ENCODE measurements at places on chromosomes 5 and 9.

- no peaks in the 10 kb centered on the region for H3K27me3 ChIP-seq
- no peaks in the 10 kb centered on the region for H3K36me3 ChIP-seq
- DNase-seq, result no peak
- H3K27ac ChIP-seq, result no peak overlapping the region
Observed at GRCh38 chr9:17531642-17532254, 47.1 kb upstream of the SH3GL2 start.

DNA sequence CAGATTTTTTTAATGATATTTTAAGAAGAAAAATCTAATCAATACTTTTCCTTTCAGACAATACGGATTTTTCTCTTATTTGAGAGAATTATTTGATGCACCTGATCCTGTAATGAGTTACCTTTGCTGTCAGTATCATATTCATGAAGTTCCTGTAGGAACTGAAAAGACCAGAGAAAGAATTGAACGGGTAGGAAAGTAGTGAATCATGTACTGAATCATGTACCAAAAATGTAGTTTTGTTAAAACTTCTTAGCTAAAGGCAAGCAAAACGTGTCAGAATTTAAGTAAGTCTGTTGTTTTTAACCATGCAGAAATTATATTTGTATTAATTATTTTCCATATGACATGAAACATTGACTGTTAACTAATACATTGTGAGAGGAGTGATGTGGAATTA, 56.6 kb downstream of the SMC5 start:
- no peak overlapping the region for H3K27ac ChIP-seq
- no peaks in the 10 kb centered on the region for H3K27me3 ChIP-seq

DNA sequence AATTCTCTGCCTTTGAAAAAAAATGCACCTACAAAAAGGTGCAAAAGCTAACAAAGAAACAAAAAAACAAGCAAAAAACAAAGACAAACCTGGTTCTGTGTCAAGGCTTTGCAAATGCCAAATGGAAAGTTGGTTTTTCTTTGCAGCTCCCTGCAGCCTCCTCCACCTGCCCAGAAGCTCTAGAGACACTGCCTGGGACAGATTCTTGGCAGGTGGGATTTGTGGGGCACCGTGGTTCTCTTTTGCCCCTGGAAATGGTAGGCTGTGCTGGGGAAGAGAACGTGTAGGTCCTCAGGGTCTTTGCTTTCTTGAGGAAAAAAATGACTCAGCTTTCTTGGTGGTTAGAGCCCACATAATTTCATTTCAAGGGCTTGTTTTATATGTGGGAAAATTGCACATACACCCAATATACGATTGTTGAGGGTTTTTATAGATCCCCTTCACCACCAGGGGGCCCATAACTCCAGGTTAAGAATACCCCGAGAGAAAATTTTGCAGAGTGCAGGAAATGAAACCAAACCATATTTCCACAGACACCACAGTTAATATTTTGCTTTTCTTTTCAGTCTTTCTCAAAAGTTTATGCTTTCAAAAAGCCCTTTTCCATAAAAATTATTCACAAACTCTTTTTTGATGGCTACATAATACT, 58.7 kb downstream of the NXNL2 start:
- no peaks in the 10 kb centered on the region for H3K4me1 ChIP-seq
- no peak overlapping the region for H3K4me3 ChIP-seq
- no peaks in the 10 kb centered on the region for H3K27me3 ChIP-seq
- no peak overlapping the region for H3K27ac ChIP-seq
- DNase-seq, result no peak

- no peaks in the 10 kb centered on the region for H3K27me3 ChIP-seq
- no peaks in the 10 kb centered on the region for H3K36me3 ChIP-seq
- no peak overlapping the region for H3K4me3 ChIP-seq
Observed at GRCh38 chr5:10691826-10692785, 68.9 kb downstream of the DAP start.
